WTC11 (cell line): ENCODE measurements at places on chromosomes 5 and 9.

- no peak for DNase-seq
Observed at GRCh38 chr9:32954642-32955041, 46.8 kb downstream of the APTX start.

DNA sequence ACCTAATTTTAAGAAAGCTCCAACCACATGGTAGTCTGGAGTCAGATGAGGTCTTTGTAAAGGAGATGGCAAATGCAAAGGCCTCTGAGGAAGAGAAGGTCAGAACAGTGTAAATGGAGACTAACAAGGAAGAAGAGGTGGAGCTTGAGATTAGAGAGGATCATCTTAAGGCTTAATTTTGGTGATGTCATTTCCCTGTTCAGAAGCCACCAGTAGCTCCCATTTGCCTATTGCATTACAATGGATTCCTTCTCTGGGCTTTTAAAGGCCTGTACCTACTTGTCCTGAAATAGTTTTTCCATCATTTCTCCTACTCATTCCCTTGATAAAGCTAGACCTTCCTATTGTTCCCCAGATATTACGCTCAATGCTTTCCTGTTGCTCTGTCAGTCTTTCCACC lies 16.1 kb downstream of the PCSK5 start:
- DNase-seq, result no peak

- DNase-seq, result no peak
Observed at GRCh38 chr9:116765011-116765410, 77.9 kb downstream of the TRIM32 start.

DNA sequence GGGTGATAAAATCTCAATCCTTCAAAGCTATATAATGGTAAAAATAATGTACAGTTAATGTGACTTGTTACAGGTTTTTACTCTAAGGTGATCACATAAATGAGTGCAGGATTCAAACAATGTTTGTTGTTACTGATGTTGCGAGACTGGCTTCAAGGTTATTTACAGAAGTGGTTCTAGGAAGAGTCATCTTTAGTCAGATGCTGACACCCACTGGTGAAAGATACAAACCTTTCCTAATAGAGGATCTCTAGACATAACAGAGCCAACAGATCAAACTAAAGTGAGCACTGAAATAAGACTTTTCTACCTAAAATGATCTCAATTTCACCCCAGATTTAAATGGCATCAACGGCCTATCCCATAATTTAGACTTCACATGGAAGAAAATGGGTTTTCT lies 20.2 kb downstream of the ARSB start:
- no peak for DNase-seq

GRCh38 chr9:33690143-33690933 lies 105.0 kb upstream of the PRSS3 start:
- no peak for DNase-seq

- no peak for DNase-seq
Observed at GRCh38 chr9:86669422-86669821, 277.9 kb downstream of the GAS1 start.

DNA sequence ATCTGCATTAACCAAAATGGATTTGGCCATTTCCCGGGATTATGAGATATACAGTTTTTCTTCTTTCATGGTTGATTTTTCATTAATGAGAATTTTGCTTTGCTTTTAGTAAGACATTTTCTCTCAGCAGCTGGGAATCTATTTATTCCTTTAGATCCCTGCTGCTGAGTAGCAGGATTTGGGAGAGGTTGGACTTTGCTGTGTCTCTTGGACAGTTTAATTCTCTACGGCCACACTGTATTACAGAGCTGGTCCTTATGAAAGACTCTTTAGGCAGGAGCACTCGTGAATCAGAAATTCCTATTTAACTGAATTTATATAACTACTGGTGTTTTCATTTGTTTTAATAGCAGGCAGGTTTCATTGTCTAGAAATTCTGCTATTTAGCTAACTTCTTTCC lies 1.6 kb downstream of the UNC13B start:
- DNase-seq, result no peak

DNA sequence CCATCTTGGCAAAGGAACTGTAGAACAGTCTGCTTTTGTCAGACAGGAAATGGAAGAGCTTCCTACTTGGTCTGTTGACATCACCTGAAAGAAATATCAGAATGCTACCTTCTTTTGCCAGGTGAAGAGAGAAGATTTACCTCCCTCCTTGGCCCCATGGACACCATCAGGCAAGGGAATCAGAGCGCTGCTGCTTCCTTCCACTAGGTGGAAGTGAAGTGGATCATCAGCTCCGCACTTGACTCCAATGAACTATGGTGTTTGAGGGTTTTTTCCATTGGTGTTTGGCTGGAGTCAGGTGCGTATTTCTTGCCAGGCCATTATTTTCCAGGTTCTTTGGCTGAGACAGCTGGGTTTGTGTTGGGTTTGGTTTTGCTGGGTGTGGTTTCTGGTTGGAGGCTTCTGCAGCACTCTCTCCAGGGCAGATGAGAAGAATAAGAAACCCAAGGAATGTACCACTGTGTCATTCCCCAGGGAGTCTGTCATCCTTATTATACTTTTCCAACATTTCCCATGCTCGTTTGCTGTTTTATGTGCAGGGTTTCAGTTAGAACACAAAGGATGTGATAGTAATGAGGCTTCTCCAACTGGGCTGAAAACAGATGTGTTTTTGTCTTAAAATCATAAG lies 12.4 kb downstream of the SPATA31E1 start:
- DNase-seq, result no peak

GRCh38 chr9:126927419-126927818 lies 12.8 kb downstream of the RALGPS1 start:
- DNase-seq, result no peak

DNA sequence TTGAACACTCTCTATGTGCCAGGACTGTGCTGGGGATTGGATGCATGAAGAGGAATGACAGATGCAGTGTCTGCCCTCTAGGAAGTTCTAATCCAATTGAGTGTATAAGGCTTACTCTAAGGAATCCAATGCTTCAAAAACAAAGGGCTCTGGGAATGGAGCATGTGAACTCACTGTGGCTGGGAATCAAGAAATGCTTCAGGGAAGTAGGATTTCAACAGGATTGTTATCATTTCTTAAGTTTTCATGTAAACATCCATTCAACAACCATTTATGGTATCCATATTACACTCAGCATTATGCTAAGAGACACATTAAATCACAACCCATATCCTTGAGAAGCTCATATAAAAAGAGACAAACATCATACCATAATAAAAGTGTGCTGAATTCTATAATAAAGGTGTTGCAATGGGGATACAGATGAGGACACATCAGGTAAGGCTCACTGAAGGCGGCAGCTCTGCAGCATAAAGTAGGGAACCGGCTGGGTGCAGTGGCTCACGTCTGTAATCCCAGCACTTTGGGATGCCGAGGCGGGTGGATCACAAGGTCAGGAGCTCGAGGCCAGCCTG lies 11.3 kb downstream of the SIL1 start:
- no peak for DNase-seq

GRCh38 chr5:158511454-158511853 lies 588.3 kb downstream of the EBF1 start:
- DNase-seq, result no peak

GRCh38 chr9:26415528-26415927 lies 477.1 kb downstream of the CAAP1 start:
- no peak for DNase-seq
